Stimulated activated naive CD8-positive, alpha-beta T cell treated with anti-CD3 and anti-CD28 coated beads, Interleukin-15, Interleukin-2, amounts not matched to agents 100 U/mL and 50 U/mL, for 24 hours (primary cell): ENCODE measurements at places on chromosomes 2 and 18.

GRCh38 chr2:71861186-71862160 is 286.2 kb downstream of the CYP26B1 start:
- no peak for DNase-seq

DNA sequence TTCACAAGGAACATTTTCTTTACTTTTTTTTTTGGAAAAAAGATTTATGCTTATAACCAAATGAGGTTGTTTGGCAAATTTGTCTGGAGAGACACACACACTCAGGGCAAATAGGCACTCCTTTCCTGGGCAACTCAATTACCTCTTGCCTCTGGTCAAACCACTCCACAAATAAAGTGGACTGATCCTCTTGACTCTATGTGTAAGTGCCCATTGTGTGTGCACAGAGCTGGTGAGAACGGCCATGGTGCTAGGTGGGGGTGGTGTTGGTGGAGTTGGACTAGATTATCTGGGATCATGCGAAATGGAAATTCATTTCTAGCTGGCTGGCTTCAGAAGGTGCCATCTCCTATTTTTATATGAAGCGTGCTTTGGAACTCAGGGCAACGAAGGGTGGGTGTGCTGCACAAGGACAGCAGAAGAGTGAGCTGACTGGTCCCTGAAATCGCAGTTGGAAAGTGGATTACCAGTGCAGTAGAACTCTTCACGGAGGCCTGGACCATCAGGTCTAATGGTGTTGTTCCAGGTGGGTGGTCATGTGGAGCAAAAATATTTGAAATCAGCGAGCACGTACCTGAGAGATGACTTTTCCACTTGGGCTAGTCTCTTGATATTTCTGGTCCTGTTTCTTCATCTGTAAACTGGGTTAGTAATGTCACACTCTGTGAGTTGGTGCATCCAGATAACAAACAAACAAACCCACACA is 149.9 kb downstream of the RPIA start:
- DNase-seq, result no peak

- DNase-seq, result no peak
These were observed 59.5 kb downstream of the MFSD6 start for GRCh38 chr2:190467575-190468083.

- peak; percentile 52 for DNase-seq
These were observed 53.0 kb downstream of the ASXL2 start for GRCh38 chr2:25825238-25825637.

DNA sequence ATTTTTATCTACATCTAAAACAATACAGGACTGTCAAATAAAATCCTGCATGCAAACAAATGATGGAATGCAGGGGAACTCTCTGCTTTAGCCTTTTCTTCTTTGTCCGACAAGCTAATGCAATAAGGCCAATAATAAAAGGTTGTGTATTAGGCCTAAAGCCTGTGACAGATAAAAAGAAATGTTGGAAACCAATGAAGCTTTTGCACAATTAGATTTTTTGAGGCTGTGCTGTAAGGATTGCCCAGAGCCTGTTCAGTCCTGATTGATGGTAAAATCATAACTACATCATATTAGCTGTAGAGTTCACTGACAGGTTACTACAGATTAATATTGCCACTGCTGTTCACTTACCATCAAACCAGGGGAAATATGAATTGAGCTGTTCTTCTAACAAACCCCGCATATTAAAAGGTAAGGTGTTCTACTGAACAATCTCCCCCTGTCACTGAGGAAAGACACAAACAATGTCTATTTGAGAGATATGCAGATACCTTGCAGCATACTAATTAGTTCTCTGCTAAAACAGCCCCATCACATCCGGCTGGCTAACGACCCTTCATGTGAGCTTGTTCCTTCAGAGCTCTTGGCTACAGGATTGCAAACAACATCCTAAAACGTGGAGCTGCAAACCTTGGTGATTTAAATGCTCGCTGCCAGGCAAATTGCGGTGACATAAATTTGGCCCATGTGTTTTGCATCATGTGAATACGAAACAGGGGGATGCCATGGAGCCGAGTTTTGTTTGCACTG is 305.4 kb downstream of the MTX2 start:
- DNase-seq, result no peak

- no peak for DNase-seq
These were observed 164.3 kb upstream of the CAVIN2 start for GRCh38 chr2:192011196-192011595.

GRCh38 chr18:37270038-37270665 is 295.4 kb downstream of the CELF4 start:
- peak; percentile 47 for DNase-seq

- DNase-seq, result no peak
These were observed 100.9 kb downstream of the WDSUB1 start for GRCh38 chr2:159185401-159186130.

- DNase-seq, result no peak
These were observed 141.1 kb downstream of the HDAC4 start for GRCh38 chr2:239259603-239260298.

DNA sequence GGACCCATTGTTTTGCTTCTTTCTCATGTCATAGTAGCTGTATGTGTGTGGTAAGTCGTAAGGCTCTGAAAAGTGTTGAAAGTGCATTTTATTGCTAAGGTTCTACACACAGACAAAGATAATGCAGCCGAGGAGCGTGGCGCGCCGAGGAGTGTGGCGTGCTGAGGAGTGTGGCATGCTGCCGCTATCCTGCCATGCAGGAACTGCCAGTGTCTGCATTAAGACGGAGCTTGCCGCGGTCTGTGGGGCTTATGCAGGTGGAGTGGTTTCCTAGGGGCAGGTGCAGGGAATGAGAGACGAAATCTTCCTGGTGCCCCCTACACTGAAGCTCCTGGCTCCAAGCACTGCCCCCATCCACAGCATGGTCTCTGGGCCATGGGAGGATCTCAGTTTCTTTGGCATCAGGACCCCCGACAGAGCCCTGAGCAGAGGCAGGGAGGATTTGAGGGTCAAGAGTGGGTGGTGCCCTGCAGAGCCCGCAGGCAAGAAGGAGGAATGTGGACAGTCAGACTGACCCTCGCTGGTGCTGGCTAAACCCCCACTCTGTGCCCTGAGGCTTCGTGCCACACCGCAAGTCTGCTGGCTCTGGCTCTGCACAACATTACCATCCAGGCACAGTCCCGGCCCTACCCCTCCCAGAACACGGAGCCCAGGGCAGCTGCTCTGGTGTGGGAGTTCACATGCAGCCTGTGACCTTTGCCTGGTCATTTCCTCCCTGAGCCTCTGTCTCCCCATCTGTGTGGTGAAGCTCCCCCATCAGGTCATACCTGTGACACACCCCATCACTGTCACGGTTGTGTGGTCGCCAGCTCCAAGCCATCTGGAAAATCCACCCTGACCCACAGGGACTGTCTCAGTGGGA is 3.2 kb downstream of the SNED1 start:
- DNase-seq, result peak; percentile 5
